ENCODE measurements at places on chromosomes 2 and 18. TPM values are rescaled to one million over a fixed set of nuclear protein-coding genes. Genes with fewer than 3 reads are reported as not detected.

Gene CNDP1
- total RNA-seq, result not detected

Gene HDHD2
- total RNA-seq, result 9.5 TPM

Gene ADD2
- total RNA-seq, result 27.6 TPM

Gene PJVK
- 1.4 TPM for total RNA-seq

Gene PLEKHB2
- 80.6 TPM for total RNA-seq

Gene CD207
- total RNA-seq, result not detected

Gene LRRTM4
- not detected for total RNA-seq

Gene SLC11A1
- 0.26 TPM for total RNA-seq

Gene KCNJ13
- not detected for total RNA-seq

Gene KRTCAP3
- total RNA-seq, result not detected

Gene RSAD2
- 0.53 TPM for total RNA-seq

Gene AMMECR1L
- 18.3 TPM for total RNA-seq

Gene ZNF638
- 73.4 TPM for total RNA-seq

Gene DSG4
- not detected for total RNA-seq
